Suprapubic skin (tissue), 4 donors: ENCODE measurements at places on chromosomes 13 and 19. TPM values are rescaled to one million over a fixed set of nuclear protein-coding genes. Genes with fewer than 3 reads are reported as not detected.

GRCh38 chr19:28359431-28360414, 853.2 kb downstream of the UQCRFS1 start:
- no peak for DNase-seq
- no peak overlapping the region for H3K27ac ChIP-seq
- no peaks in the 10 kb centered on the region for H3K36me3 ChIP-seq
- no peaks in the 10 kb centered on the region for H3K4me1 ChIP-seq

Gene PLA2G4C
- total RNA-seq = 5.2 TPM

- peaks cover 50% of the 10 kb centered on the region for H3K36me3 ChIP-seq
- no peak overlapping the region for H3K27ac ChIP-seq
- H3K4me1 ChIP-seq = peaks cover 12% of the 10 kb centered on the region
- DNase-seq = no peak
Observed at GRCh38 chr13:98853771-98854221, 101.3 kb upstream of the SLC15A1 start.

- H3K4me1 ChIP-seq = no peaks in the 10 kb centered on the region
- H3K27ac ChIP-seq = no peak overlapping the region
- no peak for DNase-seq
- no peak overlapping the region for H3K4me3 ChIP-seq
Observed at GRCh38 chr13:96948127-96948526, 46.1 kb downstream of the OXGR1 start.

DNA sequence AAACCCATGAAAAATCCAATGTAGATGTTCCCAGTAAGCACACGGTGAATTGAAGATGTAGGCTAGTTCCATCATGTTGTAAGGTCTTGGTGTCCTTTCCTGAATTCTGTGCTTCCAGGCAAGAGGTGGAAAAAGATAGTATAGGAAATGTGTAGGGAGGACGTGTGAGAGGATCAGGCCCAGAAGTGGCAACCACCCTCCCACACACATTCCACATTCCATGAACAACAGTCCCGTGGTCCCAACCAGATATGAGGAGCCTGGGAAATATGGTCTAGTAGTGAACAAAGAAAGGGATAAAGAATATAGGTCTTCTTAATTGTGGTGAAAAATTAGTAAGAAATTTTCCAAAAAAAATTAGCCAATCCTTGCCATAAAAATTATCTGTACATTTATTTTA, 1254.2 kb upstream of the SLC10A2 start:
- no peak overlapping the region for H3K27ac ChIP-seq
- H3K27me3 ChIP-seq = no peaks in the 10 kb centered on the region

- no peaks in the 10 kb centered on the region for H3K4me1 ChIP-seq
- no peaks in the 10 kb centered on the region for H3K27me3 ChIP-seq
- no peak overlapping the region for H3K4me3 ChIP-seq
- H3K36me3 ChIP-seq = no peaks in the 10 kb centered on the region
Observed at GRCh38 chr13:80276371-80277289, 64.3 kb downstream of the SPRY2 start.

Gene LILRA1
- not detected for total RNA-seq

GRCh38 chr19:6236310-6237291, 43.2 kb downstream of the MLLT1 start:
- no peaks in the 10 kb centered on the region for H3K27me3 ChIP-seq
- no peaks in the 10 kb centered on the region for H3K36me3 ChIP-seq
- peak overlapping the region; percentile 14 for H3K27ac ChIP-seq
- peak; percentile 81 for DNase-seq

Gene RNF17
- total RNA-seq = not detected

Gene SHANK1
- not detected for total RNA-seq

Gene ZNF600
- 30.0 TPM for total RNA-seq
